ENCODE measurements at places on chromosomes 3 and 15.

DNA sequence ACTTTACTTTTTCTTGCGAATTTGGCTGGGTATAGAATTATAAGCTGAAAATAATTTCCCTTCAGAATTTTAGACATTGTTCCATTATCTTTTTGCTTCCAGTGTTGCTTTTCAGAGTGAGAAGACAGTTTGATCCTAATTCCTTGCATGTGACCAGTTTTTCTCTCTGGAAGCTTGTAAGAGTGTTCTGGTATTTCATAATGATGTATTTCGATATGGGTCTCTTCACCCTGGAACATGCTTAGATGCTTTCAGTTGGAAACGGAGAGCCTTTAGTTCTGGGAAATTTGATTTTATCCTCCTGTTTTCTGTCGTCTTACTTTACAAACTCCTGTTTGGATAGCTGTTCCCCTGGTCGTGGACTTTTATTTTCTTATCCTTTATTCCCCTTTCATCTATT lies 13.9 kb downstream of the ALPK3 start:
- DNase-seq = no peak

DNA sequence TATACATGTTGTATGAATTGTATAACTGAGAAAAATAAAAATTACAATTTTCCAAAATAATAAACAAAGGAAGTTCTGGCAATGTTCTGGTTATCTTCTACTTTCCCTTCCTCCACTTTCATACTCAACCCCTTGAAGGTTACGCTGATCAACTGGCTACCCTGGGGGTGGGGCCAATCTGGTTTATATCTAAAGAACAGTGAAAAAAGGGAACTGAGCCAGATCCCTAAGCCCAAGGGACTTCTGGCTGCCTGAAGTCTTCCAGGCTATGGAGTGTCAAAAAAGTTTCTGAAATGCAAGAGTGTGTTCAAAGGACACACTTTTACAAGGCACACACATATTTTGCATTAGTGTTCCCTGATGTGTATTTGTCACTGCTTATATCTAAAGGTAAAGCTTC lies 591.9 kb downstream of the ROBO1 start:
- no peak for DNase-seq

GRCh38 chr3:30252474-30252873 lies 353.9 kb upstream of the TGFBR2 start:
- DNase-seq = no peak

DNA sequence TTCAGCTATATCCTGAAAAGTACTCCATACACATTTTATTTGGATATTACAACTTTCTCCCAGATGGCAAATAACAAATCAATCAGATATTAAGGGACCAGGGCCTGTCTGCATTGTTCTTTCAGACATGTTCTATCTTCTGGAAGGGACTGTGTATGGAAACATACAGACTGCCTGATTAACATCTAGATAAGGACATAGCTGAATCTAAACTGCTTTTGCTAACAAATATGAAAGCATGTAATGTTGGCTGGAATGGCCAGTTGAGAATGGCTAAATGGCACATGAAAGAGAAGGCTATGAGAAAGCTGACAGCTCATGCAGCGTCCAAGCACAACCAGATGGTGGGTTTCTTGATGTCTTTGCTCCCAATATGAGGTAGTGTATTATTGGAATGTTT lies 149.4 kb downstream of the CFAP20DC start:
- DNase-seq = no peak

GRCh38 chr15:68335655-68336054 lies 58.1 kb downstream of the FEM1B start:
- no peak for DNase-seq

DNA sequence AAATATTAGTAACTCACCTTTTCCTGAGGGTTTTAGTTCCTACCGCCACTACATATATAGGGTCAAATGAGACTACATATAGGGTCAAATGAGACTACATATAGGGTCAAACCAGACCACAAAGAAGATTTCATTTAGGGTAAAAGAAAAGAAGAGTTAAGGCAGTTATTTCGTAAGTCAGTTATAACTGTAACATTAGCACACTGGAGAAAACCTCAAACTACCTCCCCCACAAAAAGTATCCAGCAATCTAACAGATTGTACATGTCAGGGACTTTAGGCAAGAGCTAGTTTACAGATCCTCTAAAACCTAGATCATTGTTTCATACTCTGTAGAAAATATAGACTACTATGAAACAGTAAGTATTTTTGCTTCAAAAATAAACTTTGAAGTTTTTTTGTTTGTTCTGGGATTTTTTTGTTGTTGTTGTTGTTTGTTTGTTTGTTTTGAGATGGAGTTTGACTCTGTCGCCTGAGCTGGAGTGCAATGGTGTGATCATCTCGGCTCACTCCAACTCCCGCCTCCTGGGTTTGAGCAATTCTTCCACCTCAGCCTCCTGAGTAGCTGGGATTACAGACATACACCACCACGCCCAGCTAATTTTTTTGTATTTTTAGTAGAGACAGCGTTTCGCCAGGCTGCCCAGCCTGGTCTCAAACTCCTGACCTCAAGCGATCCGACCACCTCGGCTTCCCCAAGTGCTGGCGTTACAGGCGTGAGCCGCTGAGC lies 92.4 kb upstream of the CGNL1 start:
- DNase-seq = no peak

DNA sequence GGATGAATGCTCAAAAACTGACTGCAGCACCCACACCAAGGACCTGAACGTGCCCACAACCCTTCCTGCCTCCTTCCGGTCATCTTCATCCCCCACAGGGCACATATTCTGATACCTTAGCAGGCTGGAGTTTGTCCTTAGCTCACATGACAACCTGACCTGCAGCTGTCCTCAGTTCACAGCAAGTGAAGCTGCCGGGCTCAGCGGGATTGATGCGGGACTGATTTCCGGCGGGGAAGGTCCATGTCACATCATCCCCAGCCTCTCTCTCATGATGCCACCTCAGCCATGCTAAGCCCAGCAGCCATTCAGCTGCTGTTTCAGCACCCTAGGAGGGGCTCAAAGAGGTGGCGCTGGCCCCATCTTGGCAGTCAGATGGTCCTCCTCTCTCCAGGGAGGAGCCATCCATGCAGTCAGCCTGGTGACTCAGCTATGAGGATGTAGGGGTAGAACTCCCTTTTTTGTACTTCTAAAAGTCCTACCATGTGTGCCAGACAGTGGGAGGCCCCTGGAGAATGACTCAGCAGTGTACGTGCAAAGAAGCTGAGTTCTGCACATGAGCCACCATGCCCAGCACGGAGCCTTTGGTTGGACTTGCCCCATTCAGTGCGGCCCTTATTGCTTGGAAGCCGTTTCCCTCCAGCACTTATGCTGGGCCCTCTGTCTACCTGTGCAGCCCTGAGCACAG lies 9.5 kb downstream of the CA12 start:
- no peak for DNase-seq

DNA sequence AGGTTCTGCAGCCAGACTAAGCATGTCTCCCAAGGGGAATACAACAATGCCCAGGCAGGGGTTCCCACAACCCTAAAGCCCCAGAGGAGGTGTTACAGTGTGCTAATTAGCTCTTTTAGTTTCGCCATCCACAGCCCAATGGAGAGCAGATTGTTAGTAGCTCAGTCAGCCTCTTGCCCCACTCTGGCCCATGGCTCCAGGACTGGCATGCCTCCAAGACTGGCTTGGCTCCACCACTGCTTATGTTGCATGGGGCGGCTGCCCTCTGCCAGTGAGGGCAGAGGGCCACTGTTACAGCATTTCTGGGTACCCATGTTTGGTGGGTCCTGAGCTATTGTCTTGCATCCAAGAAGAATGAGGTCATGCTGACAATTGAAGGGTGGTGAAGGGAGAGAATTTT lies 231.1 kb upstream of the MDFIC2 start:
- no peak for DNase-seq

GRCh38 chr3:129822241-129822640 lies 71.3 kb downstream of the TMCC1 start:
- DNase-seq = no peak

- no peak for DNase-seq
Measured at GRCh38 chr15:66922608-66923007, 142.8 kb upstream of the SMAD3 start.

GRCh38 chr3:194130807-194131589 lies 5.0 kb upstream of the HES1 start:
- DNase-seq = no peak

DNA sequence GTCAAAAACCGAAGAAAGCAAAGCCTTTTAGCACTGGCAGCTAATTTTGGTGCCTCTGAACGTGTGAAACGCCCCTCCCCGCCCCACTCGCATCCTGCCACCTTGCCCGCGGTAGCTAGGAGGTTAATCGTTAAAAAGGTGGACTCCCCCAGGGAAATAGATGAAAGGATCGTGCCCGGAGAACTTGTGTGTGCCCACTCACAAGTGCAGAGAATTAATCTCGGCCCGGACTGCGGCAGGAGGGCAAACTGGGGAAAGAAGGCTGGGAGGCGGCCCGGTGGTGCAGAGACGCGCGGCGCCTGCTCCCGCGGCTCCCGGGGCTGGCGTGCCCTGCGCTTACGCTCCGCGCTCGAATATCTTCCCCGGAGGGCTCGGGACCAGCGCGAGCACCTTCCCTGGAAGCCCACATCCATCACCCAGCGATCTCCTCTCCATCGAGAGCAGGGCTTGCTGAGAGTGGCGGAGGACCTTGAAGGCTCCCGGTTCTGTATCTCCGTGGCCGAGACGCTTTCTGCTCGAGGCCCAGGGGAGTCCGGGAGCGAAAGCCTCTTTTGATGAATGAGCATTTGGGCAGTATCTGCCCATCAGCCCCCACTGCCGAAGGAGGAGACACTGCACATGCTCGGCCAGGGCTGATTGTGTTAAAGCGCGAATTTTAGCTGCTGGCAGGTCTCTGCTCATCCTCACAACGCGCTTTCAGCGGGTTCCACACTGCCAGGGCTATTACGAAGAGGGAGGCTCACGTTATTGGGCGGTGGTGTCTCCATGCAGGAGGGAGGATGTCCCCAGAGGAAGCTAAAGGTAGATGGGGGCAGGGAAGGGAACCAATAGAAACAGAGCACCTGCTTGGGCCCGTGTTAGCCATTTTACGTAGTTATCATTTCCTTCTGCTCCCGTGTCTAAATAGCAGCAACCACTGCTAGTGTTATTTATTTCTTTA lies 1.3 kb upstream of the SPTSSB start:
- DNase-seq = peak; percentile 10

DNA sequence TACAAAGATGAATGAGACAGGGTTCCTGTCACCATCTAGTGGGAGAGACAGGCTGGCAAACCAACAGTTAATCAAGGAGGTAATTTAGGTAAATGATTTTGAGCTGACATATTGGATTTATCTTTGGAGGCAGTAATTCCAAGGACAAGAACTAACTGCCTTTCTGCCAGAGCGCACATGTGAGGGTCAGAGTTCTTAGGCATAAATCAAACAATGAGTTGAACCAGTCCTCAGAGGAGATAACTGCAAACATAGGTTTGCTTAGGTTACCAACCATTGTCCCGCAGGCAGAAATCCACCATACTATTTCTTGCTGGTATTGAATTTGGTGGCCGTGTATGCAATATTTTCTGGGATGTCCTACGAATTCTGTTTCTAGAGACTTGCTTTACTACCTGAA lies 14.2 kb upstream of the PPP1R2 start:
- DNase-seq = no peak

- no peak for DNase-seq
Measured at GRCh38 chr15:92883876-92884435, 16.2 kb upstream of the CHD2 start.

DNA sequence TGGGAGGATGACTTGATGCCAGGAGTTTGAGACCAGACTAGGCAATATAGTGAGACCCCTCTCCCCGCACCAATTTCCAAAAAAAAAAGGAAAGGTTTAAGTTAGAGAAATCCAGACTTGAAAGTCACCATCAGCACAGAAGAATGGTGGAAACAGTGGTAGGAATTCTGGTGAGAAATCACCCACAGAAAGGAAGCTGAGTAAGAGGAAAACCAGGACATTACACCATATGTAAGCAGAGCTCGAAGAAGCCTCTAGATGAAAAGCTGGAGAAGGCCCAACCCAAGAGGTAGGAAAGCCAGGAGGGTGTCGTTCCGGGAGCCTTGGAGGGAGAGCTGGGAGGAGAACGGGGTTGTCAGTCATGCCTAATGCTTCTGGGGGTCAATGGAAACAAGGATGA lies 40.5 kb downstream of the RASGRP1 start:
- no peak for DNase-seq

- no peak for DNase-seq
Measured at GRCh38 chr15:25700916-25701315, 162.2 kb downstream of the ATP10A start.

DNA sequence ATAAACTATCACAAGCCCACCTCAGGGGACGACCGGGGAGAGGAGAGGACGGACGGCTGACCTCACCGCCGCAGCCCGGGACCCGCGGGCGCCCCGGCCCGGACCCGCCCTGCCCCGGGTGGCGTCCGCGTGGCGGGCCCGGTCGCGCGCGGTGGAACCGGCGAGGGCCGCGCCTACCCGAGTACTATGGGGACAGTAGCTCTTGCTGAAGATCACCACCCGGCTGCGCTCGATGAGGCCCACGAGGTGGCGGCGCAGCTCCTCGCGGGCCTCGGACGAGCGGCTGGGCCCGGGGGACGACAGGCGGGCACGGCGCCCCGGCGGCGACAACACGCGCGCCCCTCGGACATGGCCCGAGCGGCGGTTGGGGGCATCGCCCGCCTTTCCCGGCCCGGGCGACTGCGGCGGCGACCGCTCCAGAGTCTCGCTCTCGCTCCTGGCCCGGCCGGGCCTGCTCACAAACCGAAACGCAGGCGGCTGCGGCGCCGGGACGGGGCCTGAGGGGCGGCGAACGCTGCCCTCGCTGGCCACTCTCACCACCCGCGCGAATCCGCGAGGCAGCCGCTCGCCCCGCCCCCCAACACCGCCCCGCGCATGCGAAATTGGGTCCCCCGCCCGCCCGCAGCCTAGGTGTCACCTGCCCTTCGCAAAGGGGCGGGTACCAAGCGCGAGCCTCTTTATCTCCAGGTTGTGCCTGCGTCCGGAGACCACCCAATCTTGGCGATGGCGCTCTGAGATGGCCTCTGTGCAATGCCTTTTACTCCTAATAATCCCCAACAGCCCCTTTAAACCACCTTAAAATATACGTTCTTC lies at the start of gene TXNRD3:
Gene TXNRD3 (minus strand): TSS at position 554 of the 813 bp plus-strand sequence.
- peak; percentile 61 for DNase-seq

- DNase-seq = no peak
Measured at GRCh38 chr3:11913316-11913715, 66.6 kb upstream of the TAMM41 start.

Measured in activated CD4-positive, alpha-beta T cell treated with anti-CD3 and anti-CD28 coated beads for 1 hour (primary cell).